Osteocyte (in vitro differentiated cells): ENCODE measurements at places on chromosomes 2 and 18. TPM values are rescaled to one million over a fixed set of nuclear protein-coding genes. Genes with fewer than 3 reads are reported as not detected.

Gene IER3IP1
- 14.8 and 15.9 TPM in 2 replicates for total RNA-seq

DNA sequence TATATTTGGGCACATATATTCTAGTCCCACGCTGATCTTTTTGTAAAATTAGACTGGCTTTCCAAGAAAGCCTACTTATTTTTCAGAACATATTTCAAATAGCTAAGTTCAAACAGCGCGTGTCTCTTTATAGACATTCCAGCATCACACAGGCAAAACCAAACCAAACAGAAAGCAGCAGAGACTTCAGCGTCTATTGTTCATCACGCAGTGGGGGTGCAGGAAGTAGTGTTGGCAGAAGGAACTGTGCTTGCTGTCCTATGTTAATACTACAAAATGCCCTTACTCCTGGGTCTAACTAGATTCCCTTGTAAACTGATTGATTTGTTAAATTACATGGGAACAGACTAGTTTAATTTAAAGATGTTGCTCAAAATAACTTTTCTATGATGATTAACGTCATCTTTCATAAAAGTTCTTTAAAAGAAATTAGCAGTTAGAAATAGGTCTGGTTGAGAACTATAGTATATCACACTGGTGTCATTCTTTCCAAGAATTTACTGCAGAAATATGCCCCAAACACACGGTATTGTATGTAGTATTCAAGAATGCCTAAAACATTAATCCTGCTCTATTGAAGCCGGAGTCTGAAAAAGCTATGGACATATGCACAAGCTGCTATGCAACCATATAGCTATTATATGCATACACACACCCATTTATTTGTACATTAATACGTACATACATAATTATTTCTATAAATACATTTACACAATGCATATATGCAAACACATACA lies 436.3 kb downstream of the CBLN2 start:
- H3K27me3 ChIP-seq: no peaks in the 10 kb centered on the region
- no peak for DNase-seq
- H3K36me3 ChIP-seq: no peaks in the 10 kb centered on the region
- no peak overlapping the region for H3K27ac ChIP-seq
- H3K4me3 ChIP-seq: no peak overlapping the region

DNA sequence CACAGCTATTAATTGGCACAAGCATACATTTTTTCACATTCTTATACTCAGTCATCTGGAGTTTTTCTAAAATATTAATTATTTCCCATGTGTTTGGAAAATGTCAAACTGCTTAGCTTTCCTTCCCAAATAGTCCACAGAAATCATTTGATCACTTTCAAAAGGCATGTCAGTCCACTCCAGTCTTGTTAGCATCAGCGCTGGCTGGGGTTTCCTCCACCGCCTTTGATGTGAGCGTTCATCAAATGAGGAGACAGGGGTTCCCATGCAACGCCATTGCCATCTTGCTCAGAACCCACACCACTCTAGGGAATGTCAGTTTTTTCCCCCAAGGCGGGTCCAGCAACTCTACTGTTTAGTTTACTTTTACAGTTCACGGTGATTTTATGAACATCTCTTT lies 13.1 kb upstream of the RAX start:
- peaks cover 75% of the 10 kb centered on the region for H3K27me3 ChIP-seq
- no peaks in the 10 kb centered on the region for H3K36me3 ChIP-seq
- H3K4me3 ChIP-seq: no peak overlapping the region
- no peak overlapping the region for H3K27ac ChIP-seq

- H3K4me3 ChIP-seq: no peak overlapping the region
- no peak for DNase-seq
- peaks cover 27% of the 10 kb centered on the region for H3K4me1 ChIP-seq
- H3K27me3 ChIP-seq: no peaks in the 10 kb centered on the region
These were observed 18.1 kb downstream of the BCL2 start for GRCh38 chr18:63301434-63301833.
